ENCODE measurements at places on chromosomes 4 and X.

- DNase-seq = no peak
Observed at GRCh38 chr4:172573899-172574298, 594.7 kb upstream of the GALNT7 start.

- DNase-seq = no peak
Observed at GRCh38 chr4:176422001-176422400, 102.2 kb downstream of the SPCS3 start.

GRCh38 chrX:47366041-47366722, 4.2 kb upstream of the ZNF157 start:
- DNase-seq = peak; percentile 78

DNA sequence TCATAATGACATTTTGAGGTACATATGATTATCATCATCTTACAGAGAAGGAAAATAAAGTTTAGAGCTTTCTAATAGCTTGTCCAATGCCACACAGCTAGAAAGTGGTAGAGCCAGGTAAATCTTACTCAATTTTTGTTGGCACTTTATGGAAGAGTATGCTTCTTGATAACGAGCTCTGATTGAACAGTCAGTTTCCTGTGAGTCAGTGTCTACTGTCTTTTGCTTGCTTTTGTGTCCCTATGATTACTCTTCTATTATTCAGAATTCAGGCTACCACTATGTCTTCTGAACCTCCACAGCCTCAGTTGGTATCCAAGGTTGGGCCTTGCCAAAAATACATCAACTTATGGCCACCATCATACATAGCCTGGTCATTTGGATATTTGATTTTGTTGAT, 2.6 kb downstream of the FAAH2 start:
- peak; percentile 44 for DNase-seq

- DNase-seq = no peak
Observed at GRCh38 chr4:2365913-2366210, 52.6 kb downstream of the ZFYVE28 start.

DNA sequence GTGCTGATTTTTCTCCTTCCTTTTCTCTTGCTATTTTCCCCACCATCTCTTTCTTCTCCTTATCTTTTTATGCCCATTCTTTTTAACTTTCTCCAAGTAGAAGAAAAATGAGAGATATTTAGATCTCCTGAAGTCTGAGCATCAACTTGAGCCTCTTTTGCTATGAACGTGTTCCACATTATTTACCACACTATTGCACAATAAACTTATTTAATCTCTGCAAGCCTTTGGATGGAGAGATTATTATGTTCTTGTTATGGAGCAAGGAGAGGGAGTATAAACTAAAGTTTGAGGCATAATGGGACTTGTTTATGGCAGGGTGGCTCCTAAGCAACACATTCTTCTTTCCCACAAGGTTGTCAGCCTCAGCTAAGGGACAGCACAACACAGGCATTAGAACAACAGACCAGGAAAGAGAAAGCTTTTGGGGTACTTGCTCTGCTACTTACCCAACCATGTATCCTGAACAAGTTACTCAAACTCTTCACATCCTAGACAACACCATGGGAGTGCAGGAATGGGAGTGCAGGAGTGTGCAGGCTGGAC, 365.5 kb upstream of the BOD1L1 start:
- DNase-seq = no peak

- DNase-seq = no peak
Observed at GRCh38 chrX:3286196-3286945, 60.1 kb downstream of the MXRA5 start.

- no peak for DNase-seq
Observed at GRCh38 chr4:38820329-38821061, 15.9 kb upstream of the TLR1 start.

- no peak for DNase-seq
Observed at GRCh38 chrX:67759018-67759417, 215.2 kb downstream of the AR start.

- DNase-seq = no peak
Observed at GRCh38 chr4:12926189-12927066, 557.7 kb downstream of the RAB28 start.

DNA sequence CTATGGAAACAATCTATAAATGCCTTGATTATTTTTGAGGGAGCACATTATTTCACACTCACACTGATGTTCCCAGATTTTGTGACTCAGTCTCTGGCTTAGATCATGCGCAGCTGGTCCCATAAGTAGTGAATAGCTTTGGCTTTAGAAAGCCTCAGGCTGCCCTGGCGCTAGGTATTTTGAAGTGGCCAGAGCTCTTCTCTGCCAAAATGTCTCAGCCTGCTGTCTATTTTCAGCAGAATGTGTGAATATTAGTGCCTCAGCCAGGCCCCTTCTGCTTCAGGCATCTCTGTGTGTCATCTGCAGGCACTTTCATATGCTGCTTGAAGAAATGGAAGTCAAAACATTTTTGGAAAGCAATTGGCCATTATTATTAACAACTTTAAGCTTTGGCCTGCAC, 931.0 kb upstream of the INTU start:
- no peak for DNase-seq

- no peak for DNase-seq
Observed at GRCh38 chr4:159343116-159343515, 240.2 kb downstream of the RAPGEF2 start.

DNA sequence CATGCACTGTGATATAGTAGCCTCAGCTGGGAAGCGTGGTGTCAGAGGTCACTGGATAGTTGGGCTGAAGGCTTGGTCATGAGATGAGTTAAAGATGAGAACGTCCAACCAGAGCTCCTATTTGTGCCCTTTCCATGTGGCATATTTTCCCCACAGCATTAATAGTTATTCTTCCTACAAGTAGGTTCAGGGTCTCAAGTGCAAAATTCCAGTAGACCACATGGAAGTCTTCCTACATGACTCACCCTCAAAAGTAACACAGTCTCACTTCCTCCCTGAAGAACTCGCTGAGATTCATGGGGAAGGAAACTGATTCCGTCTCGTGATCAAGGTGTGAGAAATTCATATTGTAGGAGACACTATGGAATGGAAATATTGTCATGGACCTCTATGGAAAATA, 1212.5 kb upstream of the PRKX start:
- DNase-seq = no peak

- DNase-seq = no peak
Observed at GRCh38 chr4:111556141-111556781, 589.0 kb upstream of the FAM241A start.

DNA sequence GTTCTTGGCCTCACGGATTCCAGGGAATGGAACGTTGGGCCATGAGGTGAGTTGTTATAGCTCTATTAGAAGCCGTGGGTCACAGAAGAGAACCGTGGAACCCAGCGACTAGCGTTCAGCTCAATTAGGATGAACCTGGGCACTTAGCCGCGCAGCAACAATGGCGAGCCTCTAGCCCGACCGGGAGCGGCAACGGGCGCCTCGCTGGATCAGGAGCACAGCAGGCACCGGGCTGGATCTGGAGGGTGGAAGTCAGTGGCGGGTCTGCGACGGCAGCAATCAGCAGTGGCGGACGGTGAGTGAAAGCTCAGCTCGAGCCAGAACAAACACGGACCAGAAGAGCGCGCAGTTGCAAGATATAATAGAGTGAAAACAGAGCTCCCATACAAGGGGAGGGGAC, 34.2 kb downstream of the AGA start:
- no peak for DNase-seq

- no peak for DNase-seq
Observed at GRCh38 chr4:1018147-1019020, 7.0 kb downstream of the FGFRL1 start.

- DNase-seq = no peak
Observed at GRCh38 chr4:150906987-150907633, 108.0 kb downstream of the LRBA start.

GRCh38 chrX:110671068-110671803, 124.4 kb downstream of the CHRDL1 start:
- no peak for DNase-seq

GRCh38 chrX:70476934-70477733, 32.5 kb downstream of the DLG3 start:
- DNase-seq = no peak

DNA sequence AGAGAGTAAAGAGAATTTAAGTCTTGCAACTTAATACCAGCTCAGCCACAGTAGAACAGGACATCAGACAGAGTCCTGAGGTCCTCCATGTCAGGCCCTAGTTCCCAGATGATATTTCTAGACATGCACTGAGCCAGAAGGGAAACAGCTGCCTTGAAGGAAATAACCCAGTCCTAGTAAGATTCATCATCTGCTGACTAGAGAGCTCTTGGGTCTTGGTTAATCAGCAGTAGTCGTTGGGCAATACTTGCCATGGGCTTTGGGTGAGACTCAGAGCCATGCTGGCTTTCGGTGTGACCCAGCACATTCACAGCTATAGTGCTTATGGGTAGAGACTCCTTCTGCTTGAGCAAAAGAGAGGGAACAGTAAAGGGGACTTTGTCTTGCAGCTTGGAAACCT, 379.1 kb downstream of the AR start:
- no peak for DNase-seq

GRCh38 chr4:174281182-174281737, 2.2 kb downstream of the FBXO8 start:
- no peak for DNase-seq

GRCh38 chrX:39667191-39667590, 430.6 kb downstream of the BCOR start:
- DNase-seq = no peak

DNA sequence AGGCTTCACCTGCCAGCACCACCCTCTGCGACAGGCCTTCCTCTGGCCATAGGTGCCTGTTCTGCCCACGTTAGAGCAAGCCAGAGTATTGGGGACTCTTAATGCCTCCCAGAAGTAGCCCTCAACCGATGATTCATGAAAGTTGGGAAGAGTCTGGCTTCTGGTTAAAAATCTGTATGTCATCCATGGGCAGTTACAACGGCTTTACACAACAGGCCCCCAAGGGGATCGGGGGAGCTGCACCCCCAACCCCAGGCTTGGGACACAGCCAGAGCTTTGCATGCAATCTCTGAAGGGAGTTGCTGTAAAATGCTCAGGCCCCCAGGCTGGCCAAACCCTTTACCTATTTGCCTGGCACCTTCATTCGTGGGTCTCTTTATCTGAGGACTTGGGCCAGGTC, 5.4 kb upstream of the CYTL1 start:
- no peak for DNase-seq

DNA sequence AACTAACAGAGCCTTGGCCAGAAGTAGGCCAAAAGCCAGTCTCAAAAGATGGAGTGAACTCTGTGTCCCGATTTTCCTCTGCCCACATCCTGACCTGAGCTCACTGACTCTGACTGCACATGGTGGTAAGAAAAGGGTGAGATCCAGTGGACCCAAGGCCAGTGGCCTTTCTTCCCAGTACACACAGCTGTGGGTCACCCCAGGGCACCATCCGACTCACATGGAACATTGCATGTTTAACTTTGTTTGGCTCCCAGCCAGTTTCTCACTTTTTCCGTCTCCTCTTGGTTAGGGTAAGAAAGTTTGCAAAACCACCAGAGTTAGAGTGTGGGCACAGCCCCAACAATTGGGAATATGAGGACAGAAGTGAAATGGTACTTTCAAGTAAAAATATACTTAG, 69.8 kb downstream of the GAB1 start:
- no peak for DNase-seq

DNA sequence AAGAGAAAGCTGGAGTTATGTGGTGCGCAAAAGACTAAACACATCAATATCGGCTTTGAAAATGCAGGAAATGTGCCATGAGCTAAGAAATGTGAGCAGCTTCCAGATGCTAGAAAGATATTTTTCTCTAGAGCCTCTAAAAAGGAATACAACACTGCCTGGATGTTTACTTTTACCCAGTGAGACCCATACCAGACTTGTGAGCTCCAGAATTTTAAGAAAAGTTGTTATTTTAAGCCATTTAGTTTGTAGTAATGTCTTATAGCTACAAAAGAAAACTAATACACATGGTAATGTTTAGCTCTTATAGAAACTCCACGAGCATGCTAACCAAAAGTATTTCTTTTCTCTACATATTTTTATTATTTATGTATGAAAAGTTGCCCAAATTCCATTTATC, 1389.4 kb downstream of the C4orf33 start:
- no peak for DNase-seq
